Activated T-cell treated with anti-CD3 and anti-CD28 coated beads, Interleukin-2, amount 50 U/mL, for 48 hours (primary cell): ENCODE measurements at places on chromosomes 6 and 20.

DNA sequence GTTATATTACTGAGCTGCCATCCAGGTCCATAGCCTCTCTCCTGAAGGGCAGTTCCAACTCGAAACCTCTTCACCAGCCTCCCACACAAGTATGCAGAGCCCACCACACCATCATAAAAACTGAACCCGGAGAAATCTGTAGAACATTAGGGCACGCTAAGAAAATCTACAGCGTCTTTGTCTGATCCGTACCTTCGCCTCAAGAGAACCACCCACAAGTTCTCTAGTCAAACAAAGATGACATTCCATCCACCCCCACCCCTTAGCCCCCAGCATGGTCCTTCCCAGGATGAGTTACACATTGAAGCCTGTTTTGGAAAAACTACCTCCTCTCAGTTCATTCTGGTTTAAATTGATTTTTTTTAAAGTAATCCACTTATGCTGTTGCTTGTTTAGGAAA lies 219.7 kb downstream of the ZMYND8 start:
- DNase-seq: no peak

- DNase-seq: no peak
Observed at GRCh38 chr6:43680308-43681200, 7.0 kb downstream of the MRPS18A start.

DNA sequence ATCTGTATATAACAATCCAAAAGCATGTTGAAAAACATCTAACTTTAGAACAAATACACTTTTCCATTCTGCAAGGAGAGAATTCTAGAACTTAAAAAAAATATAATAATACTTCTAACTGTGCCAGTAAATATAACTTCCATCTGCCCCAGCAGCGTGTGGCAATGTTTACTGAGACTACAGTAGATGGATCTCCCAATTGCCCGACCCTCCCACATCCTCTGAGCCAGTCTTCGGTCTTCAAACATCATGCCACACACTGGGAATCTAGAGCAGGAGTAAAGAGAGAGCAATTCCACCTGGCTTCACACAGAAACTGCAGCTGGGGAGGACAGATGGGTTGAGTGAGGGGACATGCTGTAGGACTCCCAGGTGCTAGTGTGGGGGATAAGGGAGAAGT lies 121.3 kb upstream of the NHSL1 start:
- DNase-seq: no peak

GRCh38 chr20:63285636-63286615 lies 7.1 kb upstream of the COL20A1 start:
- no peak for DNase-seq

GRCh38 chr6:130116273-130116672 lies 97.9 kb downstream of the L3MBTL3 start:
- no peak for DNase-seq

DNA sequence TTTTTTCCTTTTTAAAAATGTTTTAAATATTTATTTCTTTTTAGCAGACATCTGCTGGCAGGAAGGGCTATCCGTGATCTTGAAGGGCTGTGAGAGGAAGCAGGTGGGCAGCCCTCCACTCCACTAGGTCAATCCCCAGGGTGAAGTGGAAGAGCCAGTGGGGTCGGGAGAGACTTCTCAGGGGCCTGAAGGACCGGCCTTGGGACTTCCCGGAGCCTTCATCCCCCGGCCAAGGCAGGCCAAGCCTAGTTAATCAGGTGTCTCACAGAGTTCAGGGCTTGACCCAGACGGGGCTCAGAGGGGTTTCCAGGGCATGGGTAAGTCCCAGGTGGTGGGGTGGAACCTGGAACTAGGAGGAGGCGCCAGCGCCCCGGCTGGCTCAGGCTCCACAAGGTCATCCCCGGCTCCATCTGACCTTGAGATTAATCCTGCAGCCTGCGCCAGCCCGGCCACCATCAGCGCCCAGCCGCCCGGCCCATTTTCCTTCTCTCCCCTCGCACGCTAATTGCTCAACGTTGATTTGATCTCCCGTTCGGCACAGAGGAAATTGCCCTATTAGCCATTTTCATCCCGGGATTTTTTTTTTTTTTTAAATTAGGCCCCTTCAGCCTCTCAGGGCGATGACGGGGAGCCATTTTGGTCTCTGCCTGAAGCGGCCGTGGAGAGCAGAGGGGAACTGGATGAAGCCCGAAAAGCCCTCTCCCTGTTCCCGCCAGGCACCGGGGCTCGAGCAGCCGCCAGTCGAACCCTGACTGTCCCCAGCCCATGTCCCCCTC lies 44.4 kb downstream of the MDFI start:
- DNase-seq: peak; percentile 46

DNA sequence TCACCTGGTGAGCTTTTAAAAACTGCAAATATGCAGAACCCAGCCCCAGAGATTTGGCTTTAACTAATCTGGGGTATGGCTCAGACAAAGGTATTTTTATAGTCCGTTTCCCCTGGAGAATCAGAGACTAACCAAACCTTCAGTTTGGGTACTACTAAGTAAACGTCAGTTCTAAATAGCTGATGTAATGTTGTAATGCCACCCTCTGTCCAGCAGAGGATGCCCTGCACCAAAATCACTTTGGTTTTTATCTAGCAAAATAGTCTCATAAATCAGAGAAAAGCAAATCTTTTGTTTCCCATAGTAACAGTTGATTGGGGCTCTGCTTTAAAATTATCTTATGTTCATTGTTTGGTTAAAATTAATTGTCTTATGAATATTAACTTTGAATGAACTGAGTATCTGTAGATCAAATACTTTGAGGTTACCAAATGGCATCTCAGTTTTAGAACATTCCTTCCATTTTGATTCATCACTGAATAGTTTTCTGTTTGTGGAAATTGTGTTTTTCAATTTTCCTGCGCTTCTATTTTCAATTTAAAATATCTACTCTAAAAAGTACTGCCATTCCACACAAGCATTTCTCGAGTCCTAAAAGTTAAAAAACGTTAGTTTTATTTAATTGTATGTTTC lies 278.3 kb upstream of the PLCB4 start:
- peak; percentile 20 for DNase-seq

DNA sequence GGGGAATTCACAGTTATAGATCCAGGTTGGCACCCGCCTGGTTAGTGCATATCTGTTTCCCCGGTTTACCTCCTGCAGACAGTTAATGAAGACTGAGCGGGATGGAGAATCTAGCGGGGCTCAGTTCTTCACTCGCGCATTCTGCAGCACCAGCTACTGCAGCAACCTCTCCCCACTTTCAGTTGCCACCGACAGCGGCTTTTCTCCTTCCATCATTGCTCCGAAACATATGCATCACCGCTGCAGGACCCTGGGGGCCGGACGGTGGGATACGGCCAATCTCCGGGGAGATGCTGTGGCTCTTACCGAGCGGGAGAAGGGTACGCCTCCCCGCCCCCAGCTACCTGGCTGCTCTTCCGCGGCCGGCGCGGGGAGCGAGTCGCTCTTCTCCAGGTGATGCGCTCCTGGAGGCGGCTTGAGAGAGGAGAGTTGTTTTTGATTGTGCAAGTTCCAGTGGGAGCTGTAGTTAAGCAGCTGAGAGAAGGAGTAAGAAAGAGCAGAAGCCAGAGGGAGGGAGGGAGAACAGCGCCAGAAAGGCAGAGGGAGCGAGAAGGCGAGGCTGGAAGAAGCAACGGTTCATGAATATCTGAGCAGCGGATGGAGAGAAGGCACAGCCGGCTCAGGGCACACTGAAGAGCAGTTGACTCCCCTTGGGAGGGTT lies at the start of gene SGK1:
Gene SGK1, minus strand, starts transcription at position 642 of the 661 bp plus-strand sequence. CDS start 652 bp downstream, outside the sequence.
- DNase-seq: peak; percentile 49

GRCh38 chr6:46972531-46972930 lies 50.8 kb upstream of the ADGRF5 start:
- no peak for DNase-seq

GRCh38 chr6:13924146-13924948 lies 405 bp upstream of the RNF182 start:
- peak; percentile 54 for DNase-seq

DNA sequence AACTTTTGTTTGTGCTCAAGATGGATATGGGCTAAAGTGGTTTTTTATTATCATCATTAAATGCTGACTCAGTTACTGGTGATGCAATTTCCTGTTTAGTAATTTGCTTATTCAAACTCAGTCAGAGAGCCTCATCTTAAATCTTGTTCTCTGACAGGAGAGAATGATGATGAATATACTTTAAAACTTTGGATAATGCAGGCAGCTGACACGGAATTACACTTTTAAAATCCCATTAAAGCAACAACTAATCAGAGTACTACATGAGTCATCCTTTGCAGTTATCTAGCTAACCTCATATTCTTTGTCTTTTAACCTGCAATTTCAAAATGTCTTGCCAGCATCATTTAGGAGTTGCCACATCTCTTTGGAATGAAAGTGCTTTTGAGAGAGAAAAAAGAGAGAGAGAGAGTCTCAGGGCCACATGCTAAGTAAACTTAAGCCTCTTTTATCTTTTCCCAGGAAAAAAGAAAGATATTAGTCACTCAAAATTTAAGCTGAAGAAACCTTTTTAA lies 9.2 kb upstream of the C6orf141 start:
- DNase-seq: no peak

GRCh38 chr6:163741342-163741741 lies 326.8 kb downstream of the QKI start:
- no peak for DNase-seq

- DNase-seq: no peak
Observed at GRCh38 chr20:35314816-35315631, 22.8 kb upstream of the FAM83C start.

DNA sequence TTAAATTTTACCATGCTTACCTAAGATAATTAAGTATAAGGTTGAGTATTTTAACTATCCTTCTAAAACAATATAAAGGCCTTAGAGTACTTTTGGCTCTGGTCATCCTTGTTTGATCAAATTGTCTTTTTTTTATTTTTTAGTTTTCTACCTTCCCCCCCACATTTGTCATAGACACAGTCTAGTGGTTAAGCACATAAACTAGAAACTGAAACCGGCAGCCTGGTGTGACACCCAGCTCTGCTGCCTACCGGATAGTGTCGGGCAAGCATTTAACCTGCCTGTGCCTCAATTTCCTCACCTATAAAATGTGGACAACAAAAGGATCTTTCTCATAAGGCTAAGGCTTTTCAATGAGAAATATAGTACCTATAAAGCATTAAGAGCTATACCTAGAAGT lies 21.6 kb upstream of the TULP4 start:
- DNase-seq: peak; percentile 66

- no peak for DNase-seq
Observed at GRCh38 chr6:13439644-13440043, 47.8 kb downstream of the GFOD1 start.

- no peak for DNase-seq
Observed at GRCh38 chr6:23145781-23146180, 576.4 kb downstream of the HDGFL1 start.

DNA sequence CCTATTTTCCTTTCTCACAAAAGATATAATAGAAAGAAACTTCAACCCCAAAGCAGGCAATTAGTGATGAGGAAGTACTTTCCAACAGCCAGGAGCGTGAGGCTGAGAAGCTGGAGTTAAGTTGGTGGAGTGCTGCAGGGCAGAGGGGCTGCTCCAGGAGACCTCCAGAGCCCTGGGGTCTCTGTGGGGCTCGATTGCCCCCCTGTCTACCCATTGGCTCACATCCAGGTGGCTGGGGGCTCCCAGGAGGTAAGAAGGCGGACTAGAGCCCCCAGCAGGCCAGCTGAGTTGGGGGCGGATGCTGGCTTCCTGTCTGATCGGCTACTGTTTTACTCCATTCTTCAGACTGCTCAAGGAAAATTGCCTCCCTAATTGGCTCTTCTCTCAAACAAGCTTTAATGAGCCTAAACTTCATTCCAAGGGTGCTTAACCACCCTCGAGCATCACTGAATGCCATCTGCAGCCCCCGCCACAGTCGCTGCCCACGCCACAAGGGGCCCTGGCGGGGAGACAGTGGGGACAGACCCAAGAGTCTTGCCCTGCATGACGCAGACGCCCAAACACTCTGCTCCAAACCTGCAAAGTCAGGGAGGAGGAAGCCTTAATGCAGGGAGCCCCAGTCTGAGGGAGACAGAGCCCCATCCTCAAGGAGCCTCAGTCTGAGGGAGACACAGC lies 78.6 kb downstream of the MDGA1 start:
- peak; percentile 45 for DNase-seq

GRCh38 chr20:15942130-15942529 lies 631.1 kb downstream of the KIF16B start:
- DNase-seq: no peak

GRCh38 chr6:98586163-98586562 lies 248.2 kb upstream of the POU3F2 start:
- no peak for DNase-seq

GRCh38 chr6:127956260-127956888 lies 55.5 kb upstream of the THEMIS start:
- DNase-seq: no peak

DNA sequence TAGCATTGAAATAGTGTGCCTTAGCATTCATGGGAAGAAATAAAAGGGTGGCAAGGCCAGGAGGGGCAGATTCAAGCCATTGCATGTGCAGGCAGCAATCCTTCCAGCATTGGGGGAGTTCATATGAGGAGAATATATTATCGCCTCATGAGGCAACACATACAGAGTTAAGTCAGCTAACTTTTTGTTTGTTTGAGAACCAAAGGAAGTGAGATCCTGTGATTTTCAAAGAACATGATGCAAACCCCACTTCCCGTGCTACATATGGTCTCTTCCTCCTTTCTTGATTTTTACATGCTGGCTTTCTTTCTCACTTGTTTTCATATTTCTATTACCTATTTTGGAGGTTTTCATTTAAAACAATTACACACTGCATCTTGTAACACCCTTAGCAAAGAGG lies 579.7 kb upstream of the ARID1B start:
- DNase-seq: no peak

GRCh38 chr6:53103993-53104675 lies 38.9 kb downstream of the FBXO9 start:
- no peak for DNase-seq
